ENCODE measurements at places on chromosomes 5 and 9.

DNA sequence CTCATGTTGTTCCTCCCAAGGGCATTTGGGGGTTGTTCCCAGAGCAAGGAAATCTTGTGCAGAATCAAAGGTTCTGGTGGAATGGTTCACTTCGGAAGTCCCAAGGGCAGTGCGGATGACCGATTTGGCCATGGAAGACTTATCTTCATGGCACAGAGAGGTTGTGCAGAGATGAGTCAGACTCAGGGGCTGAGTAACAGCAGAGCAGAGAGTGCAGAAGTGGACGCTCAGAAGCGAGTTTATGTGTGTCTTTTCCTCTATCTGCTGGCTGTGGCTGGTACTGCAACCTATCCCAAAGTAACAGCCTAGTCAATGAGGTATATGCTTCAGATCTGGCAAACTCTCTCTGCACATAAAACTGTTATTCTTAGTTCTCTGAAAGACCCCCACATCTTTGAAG, 118.1 kb downstream of the DPYSL3 start:
- no peak for DNase-seq

GRCh38 chr5:147306351-147306750, 71.5 kb downstream of the STK32A start:
- DNase-seq, result no peak

GRCh38 chr9:123364241-123364824, 8.3 kb downstream of the CRB2 start:
- DNase-seq, result no peak

- no peak for DNase-seq
These were observed 346.9 kb upstream of the TLE4 start for GRCh38 chr9:79224672-79225433.

DNA sequence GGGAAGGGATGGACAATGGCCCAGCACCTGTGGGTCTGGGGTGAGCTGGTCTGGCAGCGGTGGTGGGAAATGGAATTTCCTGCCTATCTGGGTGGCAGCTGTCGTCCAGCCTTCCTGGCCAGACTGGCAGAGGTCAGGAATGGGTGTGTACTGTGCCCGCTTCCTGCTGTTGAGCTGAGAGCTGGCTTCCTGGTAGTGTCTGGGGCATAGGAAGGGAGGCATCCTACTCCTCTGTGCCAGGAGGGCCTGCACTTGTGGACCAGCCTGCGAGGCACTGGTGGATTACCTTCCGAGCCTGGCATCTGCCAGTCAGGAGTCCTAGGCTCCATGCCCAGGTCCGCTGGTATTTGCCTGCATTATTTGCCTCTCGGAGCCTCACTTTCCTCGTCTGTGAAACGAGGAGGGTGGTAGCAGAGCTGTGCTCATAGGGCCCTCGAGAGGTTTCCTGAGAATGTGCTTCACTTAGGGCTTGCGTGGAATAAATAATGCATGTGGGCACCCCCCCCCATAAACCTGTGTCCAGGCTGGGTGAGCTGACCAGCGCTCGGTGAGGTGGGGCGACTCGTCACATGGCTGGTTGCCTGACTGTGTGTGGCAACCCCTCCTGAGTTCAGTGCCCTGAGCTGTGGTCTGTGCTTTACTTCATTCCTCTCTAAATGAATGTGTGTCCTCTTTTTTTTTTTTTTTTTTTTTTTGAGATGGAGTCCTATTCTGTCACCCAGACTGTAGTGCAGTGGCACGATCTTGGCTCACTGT, 47.7 kb downstream of the HMCN2 start:
- DNase-seq, result no peak

DNA sequence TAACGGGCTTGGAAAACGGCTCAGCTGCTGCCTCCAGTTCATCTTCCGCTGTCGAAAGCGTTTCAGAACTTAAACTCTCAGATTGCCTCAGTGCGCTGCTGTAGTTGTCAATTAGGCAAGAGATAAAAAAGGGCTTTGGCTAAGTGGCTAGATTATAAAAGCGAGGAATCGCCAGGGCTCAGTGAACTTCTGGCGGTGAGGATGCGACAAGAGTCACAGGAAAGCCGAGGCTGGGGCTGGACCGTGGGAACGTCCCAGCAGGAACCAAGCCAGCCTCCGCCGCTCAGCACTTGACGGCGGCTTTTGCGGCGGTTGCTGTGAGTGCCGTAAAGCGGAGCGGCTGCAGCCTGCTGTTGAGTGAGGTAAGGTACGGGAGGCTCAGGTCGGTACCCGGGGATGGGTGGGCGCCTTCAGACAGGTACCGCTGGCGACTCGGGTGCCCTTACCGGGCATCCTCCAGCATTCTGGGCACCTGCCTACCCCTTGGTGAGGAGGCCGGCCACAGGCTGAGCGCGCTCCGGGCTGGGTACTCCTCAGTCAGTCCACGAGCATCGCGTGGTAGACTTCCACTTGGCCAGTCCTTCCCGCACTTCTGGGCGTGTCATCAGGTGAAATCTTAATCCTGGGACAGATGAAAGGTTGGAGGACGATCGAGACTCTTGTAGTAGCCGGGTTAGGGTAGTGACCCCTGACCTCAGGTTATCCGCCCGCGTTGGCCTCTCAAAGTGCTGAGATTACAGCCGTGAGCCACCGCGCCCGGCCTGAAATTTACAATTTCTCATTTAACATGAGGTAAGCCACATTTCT, at the start of gene FKTN:
FKTN (plus strand) TSS at position 328 of the 807 bp plus-strand sequence. CDS start 16,902 bp downstream, outside the sequence.
- peak; percentile 90 for DNase-seq

GRCh38 chr9:113708821-113709713, 167.0 kb upstream of the ZNF618 start:
- no peak for DNase-seq

DNA sequence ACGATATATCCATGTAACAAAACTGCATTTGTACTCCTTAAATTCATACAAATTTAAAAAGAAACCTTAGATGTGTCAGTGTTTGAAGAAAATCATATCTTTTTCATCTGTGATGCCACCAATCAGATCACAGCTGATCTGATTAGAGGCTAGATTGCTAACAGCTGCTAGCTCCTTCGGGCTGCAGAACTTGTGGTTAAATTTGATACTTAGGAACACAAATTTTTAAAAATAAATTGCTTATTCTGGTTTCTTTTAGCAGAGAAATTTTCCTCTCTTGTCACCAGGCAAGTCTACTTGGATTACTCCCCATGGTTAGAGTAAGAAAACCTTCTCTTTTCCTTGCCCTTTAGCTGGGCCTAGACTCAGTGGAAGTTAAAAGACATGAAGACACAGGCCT, 94.6 kb upstream of the RANBP6 start:
- DNase-seq, result no peak

DNA sequence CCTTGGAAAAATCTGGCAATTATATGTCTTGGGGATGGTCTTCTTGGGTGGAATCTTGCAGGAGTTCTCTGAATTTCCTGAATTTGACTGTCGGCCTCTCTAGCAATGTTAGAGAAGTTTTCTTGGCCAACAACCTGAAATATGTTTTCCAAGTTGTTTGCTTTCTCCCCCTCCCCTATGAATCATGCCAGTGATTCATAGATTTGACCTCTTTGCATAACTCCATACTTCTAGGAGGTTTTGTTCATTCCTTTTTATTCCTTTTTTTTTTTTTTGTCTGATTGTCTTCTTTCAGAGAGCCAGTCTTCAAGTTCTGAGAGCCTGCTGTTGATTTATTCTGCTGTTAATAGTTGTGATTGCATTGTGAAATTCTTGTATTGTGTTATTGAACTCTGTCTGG, 56.7 kb upstream of the SLC44A1 start:
- DNase-seq, result no peak

- peak; percentile 48 for DNase-seq
These were observed 302.5 kb downstream of the MLLT3 start for GRCh38 chr9:20319641-20320337.

GRCh38 chr9:130331573-130331972, 66.0 kb downstream of the HMCN2 start:
- DNase-seq, result no peak

GRCh38 chr5:96699186-96699820, 37.1 kb downstream of the CAST start:
- DNase-seq, result no peak

DNA sequence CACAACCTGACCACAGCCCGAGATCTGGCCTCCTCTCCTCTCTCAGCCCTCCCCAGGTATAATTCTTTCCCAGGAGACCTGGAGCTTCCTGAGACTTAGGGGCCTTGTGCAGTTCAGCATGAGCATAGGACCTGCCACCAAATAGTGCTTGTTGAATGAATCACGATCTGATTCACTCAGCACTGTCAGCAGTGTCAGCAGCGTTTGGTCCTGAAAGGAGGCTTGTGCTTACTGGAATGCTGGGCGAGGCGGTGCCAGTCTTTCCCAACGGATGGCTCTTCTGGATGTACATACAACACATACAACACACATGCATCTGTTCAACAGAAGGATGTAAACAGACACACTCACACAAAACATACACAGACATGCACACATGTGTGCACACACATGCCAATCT, 173.3 kb downstream of the COL23A1 start:
- DNase-seq, result no peak

GRCh38 chr5:176365351-176366231, at the start of gene ARL10:
Gene ARL10 (plus strand): TSS chr5:176365487. CDS start chr5:176365564, 77 bp downstream.
- DNase-seq, result peak; percentile 70

GRCh38 chr5:761854-762710, 22.4 kb downstream of the ZDHHC11B start:
- no peak for DNase-seq

DNA sequence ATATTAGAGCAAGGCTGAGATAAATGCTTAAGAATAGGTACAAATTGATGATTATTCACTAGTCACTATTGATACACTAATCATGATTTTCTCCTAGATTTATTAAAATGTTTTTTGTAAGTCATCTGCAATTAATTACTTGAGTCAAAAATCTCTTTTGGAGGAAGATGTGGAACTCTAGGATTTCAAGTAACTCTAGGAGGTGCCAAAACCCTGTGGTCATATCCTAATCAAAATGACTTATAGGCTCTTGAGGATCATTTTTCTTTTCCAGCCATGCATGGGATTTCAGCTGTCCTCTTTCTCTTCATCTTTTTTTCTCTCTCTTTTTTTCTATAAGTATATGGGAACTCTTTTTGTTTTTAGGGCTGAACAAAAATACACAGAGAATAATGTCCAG, 141.8 kb upstream of the CD180 start:
- no peak for DNase-seq

- DNase-seq, result no peak
These were observed 24.8 kb downstream of the PPP3R2 start for GRCh38 chr9:101569741-101570501.

DNA sequence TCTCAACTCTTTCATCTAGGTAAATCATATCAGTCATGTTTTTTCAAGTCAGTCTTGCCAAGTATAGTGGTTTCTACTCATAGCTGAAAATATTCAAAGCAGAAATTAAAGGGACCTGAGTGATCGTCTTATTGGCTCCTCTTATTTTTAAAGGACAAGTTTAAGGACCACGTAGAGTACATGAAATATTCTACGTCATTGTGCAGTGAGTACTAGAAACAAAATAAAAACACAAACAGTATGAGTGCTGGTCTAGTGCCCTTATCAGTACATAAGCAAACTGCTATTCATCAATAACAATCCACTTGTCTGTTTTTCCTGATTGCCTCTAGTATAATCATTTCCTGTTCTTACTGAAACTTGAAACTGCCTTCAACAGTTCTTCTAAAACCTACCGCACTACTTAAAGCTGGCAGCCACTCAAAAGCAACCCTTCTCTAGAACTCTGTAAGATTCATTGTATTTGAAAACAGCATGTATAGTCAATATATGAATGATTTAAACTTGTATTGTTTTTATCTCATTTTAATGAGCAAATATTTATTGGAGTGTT, 853.7 kb downstream of the TAF11L14 start:
- DNase-seq, result no peak

Data from activated CD4-positive, alpha-beta memory T cell treated with anti-CD3 and anti-CD28 coated beads for 36 hours (primary cell).